WTC11 (cell line): ENCODE measurements at places on chromosomes 7 and 10.

GRCh38 chr10:21501091-21501490, 24.4 kb downstream of the SKIDA1 start:
- H3K27ac ChIP-seq: peak overlapping the region; percentile 78
- no peak for DNase-seq
- H3K36me3 ChIP-seq: no peaks in the 10 kb centered on the region
- H3K4me3 ChIP-seq: peak overlapping the region; percentile 80
- peaks cover 38% of the 10 kb centered on the region for H3K27me3 ChIP-seq
- H3K4me1 ChIP-seq: peaks cover 77% of the 10 kb centered on the region

DNA sequence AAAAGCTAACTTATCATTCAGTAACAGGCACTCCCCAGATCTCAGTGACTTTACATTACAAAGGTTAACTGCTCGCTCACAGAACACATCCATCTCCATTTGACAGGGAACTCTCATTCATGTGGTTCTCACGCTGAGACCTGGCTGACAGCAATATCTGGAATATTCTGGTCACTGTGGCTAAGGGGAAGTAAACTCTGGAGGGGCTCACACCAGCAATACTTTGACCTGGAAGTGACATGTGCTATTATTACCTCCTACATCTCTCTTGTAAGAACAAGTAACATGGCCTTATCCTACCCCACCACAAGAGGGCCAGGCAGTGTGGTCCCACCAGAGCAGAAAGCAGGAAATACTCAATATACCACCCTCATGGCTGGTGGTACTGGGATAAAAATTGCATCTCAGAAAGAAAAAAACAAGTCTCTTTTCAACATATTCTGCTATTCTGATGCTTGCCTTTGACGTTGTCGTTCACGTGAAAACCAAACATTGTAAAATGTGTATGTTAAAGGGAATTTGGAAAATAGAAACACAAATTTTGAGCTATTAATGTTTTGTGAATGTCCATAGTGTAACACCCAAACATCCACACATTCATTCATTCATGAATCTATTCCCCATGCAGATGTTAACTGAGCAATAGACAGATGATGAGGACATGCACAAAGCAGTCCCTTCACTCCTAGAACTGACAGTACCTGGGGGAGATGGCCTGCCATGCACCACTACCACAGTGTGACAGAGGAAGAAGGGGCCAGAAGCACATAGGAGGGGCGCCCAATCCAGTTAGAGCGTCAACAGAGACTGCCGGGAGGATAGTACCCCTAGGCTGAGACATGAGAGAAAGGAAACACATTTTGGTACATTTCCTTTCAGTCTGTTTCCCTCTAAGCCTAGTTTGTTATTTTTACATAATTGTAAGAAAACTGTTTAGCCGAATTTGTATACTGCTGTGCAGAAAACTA, 166.0 kb upstream of the SP4 start:
- peaks cover 24% of the 10 kb centered on the region for H3K4me1 ChIP-seq
- H3K27ac ChIP-seq: no peak overlapping the region; the same call in 1 of the 2 replicates
- no peaks in the 10 kb centered on the region for H3K27me3 ChIP-seq
- H3K36me3 ChIP-seq: no peaks in the 10 kb centered on the region

DNA sequence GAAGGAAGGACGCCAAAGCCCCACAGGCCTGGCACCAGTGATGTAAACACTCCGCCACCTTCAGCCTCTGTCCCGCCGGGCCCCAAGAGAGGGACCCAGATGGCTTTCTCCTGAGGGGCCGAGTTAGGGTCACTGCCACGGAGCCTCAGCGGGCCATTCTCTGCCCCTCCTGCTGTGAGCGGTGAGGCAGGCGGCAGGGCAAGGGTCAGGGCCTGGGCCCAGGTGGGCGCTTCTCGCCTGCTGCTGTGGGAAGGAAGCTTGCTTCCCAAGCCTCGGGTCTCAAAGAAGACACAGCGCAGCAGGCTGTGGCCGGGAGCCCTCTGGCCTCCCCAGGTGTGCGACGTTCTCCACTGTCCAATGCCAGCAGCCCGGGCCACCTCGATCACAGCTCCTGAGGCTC, 84.8 kb downstream of the PROSER2 start:
- no peak overlapping the region for H3K4me3 ChIP-seq
- H3K4me1 ChIP-seq: peaks cover 3% of the 10 kb centered on the region
- no peaks in the 10 kb centered on the region for H3K36me3 ChIP-seq
- H3K27ac ChIP-seq: no peak overlapping the region

DNA sequence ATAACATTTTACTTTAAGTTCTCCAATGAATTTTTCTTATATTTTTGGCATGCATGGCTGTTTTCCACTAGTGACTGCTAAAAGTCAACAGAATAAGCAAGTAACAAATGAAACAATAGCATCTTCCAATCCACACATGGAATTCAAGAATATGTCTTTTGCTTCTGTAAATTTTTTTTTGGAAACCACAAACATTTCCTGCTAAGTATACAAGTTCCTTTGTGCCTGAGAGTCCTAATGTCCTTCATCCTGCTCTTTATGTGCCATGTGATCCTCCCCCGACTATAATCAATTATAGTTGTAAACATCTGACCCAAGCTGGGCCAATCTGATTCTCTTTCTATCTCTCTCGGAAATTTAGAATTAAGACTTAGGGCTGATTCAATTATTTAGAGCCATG, 61.2 kb downstream of the PPP1R3C start:
- H3K4me3 ChIP-seq: no peak overlapping the region
- H3K4me1 ChIP-seq: peaks cover 6% of the 10 kb centered on the region
- no peaks in the 10 kb centered on the region for H3K36me3 ChIP-seq
- no peak overlapping the region for H3K27ac ChIP-seq
- no peaks in the 10 kb centered on the region for H3K27me3 ChIP-seq
- no peak for DNase-seq

DNA sequence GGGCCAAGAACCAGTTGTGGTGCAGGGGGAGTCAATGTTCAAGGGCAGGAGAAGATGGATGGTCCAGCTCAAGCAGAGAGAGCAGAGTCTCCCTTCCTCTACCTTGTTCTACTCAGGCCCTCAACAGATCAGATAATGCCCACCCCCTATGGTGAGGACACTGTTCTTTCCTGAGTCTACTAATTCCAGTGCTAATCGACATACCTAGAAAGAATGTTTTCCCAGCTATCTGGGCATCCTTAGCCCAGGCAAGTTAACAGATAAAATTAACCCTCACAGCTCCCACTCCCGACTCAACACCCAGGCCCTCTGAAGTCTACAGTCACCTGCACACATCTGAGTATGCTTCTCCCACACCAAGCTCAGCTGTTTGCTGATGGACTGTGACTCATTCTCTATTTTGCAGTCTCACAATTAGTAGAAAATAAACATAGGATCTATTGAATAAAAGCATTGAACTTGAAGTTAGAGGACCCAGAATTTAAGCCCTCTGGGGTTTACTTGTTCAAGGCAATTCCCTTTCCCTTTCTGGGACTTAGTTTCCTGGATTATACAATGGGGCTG, 17.1 kb downstream of the COL13A1 start:
- peaks cover 9% of the 10 kb centered on the region for H3K27me3 ChIP-seq
- no peak overlapping the region for H3K4me3 ChIP-seq
- DNase-seq: no peak
- peaks cover 20% of the 10 kb centered on the region for H3K4me1 ChIP-seq
- H3K27ac ChIP-seq: no peak overlapping the region
- peaks cover 12% of the 10 kb centered on the region for H3K36me3 ChIP-seq

GRCh38 chr10:106440767-106441166, 723.7 kb downstream of the SORCS1 start:
- H3K27ac ChIP-seq: no peak overlapping the region
- H3K36me3 ChIP-seq: no peaks in the 10 kb centered on the region
- no peak for DNase-seq
- H3K4me3 ChIP-seq: no peak overlapping the region

DNA sequence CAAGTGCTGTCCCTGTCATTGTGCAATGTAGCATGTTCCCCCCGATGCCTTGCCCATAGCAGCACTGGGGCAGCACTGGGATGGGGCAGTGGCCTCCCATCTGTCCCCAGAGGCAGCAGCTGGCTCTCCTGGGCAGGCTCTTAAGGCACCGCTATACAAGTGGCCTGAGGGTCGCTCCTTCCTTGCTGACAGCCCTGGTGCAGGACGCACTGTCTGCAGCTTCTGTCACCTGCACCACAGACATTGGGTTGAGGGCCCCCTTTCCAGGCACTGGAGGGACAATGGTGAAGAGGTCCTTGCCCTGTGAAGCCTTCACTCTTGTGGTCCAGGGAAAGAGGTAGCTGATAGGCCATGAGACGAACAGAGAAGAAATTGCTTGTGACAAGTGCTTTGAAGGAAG, 10.6 kb downstream of the CPSF4 start:
- DNase-seq: no peak
- H3K27me3 ChIP-seq: no peaks in the 10 kb centered on the region
- peak overlapping the region; percentile 78 for H3K27ac ChIP-seq
- H3K36me3 ChIP-seq: peaks cover 65% of the 10 kb centered on the region
- no peak overlapping the region for H3K4me3 ChIP-seq

- peaks cover 58% of the 10 kb centered on the region for H3K4me1 ChIP-seq
- H3K27ac ChIP-seq: peak overlapping the region; percentile 84; the same call in 1 of the 2 replicates
- no peak overlapping the region for H3K4me3 ChIP-seq
- H3K27me3 ChIP-seq: no peaks in the 10 kb centered on the region
- peak; percentile 39 for DNase-seq
These were observed 158.5 kb downstream of the CACNA2D1 start for GRCh38 chr7:82284936-82285519.

DNA sequence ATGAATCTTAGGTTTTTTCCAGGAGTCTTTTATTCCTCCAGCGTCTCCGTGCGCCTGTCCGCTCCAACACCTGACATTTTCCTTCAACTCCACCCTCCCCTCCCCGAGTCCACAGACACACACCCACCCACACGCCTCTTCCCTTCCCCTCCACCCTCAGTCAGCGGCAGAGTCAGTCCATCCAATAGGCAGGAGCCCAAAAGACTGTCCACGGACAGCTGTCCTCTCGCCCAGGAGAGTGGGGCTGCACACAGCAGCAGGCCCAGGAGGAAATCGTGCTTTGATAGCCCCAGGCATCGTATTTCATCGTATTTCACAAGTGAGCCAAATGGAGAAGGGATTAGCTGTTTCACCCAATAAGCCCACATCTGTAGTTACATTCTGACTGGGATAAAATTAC, 285.1 kb downstream of the ZEB1 start:
- H3K27ac ChIP-seq: peak overlapping the region; percentile 43
- H3K4me1 ChIP-seq: peaks cover 9% of the 10 kb centered on the region

- H3K4me1 ChIP-seq: peaks cover 34% of the 10 kb centered on the region
- DNase-seq: no peak
- H3K4me3 ChIP-seq: no peak overlapping the region
- no peaks in the 10 kb centered on the region for H3K36me3 ChIP-seq
These were observed 113.7 kb downstream of the LRMDA start for GRCh38 chr10:75544993-75545706.
